ENCODE measurements at places on chromosomes 1 and 21. TPM values are rescaled to one million over a fixed set of nuclear protein-coding genes. Genes with fewer than 3 reads are reported as not detected.

DNA sequence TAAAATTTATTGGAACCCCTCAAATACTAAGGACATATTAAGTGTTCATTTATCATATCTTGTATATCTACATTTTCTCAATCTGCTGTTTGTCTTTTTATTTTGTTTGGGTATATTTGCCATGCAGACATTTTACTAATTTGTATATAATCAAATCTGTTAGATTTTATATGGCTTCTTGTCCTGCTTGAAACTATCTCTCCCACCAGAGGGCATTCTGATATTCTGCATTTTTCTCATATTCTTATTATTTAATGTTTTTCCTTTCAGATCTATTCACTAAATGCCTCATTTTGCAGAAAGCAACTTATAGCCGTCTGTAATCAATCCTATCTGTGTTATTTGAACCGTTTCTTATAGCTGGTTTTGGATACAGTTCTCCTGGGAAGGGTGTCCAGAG lies 745.5 kb downstream of the LRRIQ3 start:
- no peaks in the 10 kb centered on the region for H3K27me3 ChIP-seq
- H3K36me3 ChIP-seq = no peaks in the 10 kb centered on the region
- no peak for DNase-seq

DNA sequence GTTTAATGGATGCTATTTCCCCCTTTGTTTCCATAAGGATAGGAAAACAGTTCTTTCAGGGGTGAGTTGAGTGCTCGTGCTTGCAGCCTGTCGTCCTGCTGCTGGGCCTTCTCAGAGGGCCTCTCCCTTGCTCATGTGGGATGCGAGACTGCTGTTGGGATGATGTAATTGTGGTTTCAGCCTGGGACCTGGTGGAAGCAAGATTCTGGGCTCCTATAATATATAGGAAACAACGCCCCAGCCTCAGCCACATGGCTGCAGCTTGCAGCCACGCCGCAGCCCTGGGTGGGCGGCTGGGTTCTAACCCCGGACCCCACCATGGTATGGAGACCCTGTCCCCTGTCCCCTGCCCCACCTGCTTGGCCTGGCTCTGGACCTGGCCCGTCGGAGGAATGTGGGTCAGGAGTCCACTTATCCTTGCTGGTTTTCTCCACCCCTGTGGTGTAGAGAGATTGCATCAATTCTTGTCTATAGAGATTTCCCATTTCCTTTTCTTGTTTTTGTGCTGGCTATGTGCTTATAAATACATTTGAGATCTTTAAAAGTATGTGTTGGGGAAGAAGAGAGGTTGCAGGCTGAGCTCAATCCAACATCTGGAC lies 357.8 kb downstream of the SIPA1L2 start:
- DNase-seq = no peak
- H3K4me3 ChIP-seq = no peak overlapping the region
- H3K4me1 ChIP-seq = no peaks in the 10 kb centered on the region
- no peaks in the 10 kb centered on the region for H3K27me3 ChIP-seq

DNA sequence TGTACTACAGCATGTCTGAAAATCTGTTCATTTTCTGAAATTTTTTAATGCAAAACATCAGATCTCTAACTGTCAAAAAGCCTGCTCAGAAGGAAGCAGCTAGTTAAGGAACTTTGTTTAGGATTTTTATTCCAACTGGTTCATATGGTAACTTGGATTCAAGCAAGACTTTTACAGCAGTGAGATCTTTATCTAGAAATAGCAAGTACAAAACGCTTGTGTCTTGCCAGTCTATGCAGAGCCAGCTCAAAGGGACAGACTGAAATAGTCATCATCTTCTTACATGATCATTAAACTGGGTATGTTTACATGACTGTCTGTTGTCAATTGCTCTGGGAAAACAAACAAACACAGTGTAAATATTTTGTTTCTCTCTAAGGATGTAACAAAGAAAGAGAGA lies 37.6 kb downstream of the DDAH1 start:
- H3K27ac ChIP-seq = no peak overlapping the region
- no peak overlapping the region for H3K4me3 ChIP-seq
- no peaks in the 10 kb centered on the region for H3K36me3 ChIP-seq
- no peaks in the 10 kb centered on the region for H3K27me3 ChIP-seq

DNA sequence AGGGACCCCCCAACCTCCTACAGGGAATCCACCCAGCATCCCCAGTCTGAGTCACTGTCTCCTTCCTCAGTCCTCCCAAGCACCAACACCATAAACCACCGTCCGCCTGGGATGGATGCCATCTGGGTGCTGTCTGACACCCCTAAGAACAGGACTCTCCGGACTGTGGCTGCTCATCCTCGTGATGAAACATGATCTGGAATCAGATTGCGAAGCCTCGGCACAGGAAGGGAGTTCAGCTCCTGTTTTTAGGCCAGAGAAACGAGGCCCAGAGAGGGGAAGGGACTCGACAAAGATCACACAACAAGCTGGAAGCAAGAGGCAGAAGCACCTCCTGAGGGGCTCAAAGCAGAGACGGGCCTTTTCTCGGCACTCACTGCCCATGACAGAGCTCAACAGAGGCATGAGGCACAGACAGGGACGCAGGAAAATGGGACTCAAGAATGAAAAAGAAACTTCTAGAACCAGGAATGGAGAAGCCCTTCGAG lies 8.4 kb downstream of the KCNN3 start:
- peaks cover 86% of the 10 kb centered on the region for H3K4me1 ChIP-seq
- no peak overlapping the region for H3K4me3 ChIP-seq
- peaks cover 26% of the 10 kb centered on the region for H3K36me3 ChIP-seq

- H3K27ac ChIP-seq = no peak overlapping the region
- peaks cover 23% of the 10 kb centered on the region for H3K4me1 ChIP-seq
- no peak overlapping the region for H3K4me3 ChIP-seq
These were observed 35.0 kb downstream of the HMGB4 start for GRCh38 chr1:33898881-33899280.

DNA sequence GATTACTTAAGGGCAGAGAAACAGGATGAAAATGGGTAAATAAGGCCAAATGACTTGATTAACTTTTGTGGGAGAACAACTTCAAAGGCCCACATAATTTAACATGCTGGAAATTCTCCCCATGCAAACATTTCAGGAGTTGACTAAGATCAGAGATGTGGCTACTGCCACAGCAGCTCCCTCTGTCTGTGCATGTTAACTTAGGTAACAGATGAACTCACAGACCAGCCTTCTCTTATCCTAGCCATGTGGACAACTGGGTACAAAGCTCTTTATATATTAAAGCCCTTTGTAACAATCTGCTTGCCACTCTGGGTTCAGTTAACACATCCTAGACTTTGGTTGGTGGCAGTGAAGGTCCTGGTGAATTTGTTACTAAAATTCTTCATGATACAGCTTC lies 33.2 kb downstream of the BEND5 start:
- no peak overlapping the region for H3K27ac ChIP-seq
- no peak for DNase-seq
- H3K36me3 ChIP-seq = peaks cover 11% of the 10 kb centered on the region
- peaks cover 5% of the 10 kb centered on the region for H3K4me1 ChIP-seq
- no peak overlapping the region for H3K4me3 ChIP-seq

DNA sequence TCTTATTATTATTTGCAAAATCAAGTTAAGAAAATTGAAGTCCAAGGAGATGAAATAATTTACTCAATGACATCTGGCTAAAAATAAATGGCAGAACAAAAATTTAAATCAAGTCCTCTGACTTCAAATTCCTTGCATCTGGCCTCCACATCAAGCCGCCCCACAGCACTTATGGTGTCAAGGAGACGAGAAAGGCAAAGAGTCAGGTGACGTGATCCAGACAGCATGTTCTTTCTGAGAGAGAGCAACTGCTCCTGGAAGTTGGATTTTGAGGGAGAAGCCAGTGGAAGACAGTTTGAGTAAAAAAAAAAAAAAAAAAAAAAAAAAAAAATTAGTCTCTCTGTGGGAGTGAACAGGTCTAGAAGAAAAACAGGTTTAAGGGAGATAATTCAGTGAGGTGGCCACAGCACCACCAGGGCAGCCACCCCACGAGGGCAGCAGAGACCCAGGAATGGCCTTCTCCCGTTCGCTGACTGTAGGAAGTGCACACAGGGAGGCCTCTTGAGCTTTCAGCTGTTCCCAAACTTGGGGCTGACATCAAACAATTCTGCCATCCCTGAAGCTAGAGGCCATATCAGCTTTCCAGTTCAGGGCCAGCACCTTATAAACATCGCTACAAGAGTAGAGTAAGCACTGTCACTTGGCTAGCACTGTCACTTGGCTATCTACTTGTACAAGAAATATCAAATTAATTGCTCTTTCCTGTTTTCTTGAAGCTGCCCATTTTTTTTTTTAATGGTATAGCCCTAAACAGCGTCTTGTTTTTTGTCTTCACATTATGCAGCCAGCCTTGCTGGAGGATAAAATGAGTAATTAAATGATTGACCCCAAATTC lies 7.8 kb downstream of the C1orf162 start:
- DNase-seq = peak; percentile 26
- no peaks in the 10 kb centered on the region for H3K4me1 ChIP-seq
- no peaks in the 10 kb centered on the region for H3K27me3 ChIP-seq

DNA sequence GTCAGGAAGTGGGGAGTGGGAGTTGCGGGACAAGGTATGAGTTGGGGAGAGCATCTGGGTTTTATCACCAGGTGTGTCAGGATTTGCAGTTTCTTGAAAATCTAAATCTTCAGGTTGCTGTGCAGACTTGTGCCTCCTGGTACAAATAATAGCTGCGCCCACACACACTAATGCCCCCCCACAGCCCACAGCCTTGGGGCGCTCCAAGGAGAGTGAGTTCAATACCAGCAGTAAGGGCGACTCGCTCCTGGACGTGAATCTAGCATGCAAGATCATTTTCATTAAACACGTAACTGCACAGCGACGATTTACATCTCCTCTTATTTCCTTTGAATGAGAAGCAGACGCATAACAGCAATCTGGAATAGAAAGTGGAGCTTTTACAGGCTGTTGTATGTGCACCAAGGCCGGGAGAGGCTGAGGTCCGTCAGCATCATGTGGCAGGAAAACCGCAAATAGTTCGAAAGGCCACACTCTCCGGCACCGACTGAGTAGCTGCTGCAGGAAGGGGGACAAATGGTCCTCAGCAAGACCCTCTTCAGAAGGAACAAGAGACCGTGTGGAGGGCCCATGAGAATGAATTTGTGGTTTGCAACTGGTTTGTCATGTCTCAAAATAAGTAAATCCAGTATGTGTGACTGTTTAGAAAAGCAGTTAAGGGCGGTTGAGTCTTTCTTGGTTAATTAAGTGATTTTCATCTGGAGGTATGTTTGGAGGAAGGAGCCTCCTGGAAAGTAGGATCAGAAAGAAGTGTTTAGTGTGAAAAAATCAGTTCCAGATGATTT lies 439.5 kb downstream of the SMYD3 start:
- no peak overlapping the region for H3K4me3 ChIP-seq
- H3K27ac ChIP-seq = no peak overlapping the region
- H3K36me3 ChIP-seq = no peaks in the 10 kb centered on the region

Gene PPIAL4G
- 0.39 TPM for polyA plus RNA-seq

Gene GSTM2
- 212 TPM for polyA plus RNA-seq

Gene CFHR1
- polyA plus RNA-seq = 2.1 TPM

Gene CLCA2
- polyA plus RNA-seq = 0.11 TPM

Gene TENT5C
- 2.0 TPM for polyA plus RNA-seq

Gene IFI44
- 38.9 TPM for polyA plus RNA-seq

Gene RSPH1
- 24.8 TPM for polyA plus RNA-seq

Gene AADACL4
- not detected for polyA plus RNA-seq
